Foreskin melanocyte (primary cell): ENCODE measurements at places on chromosomes 16 and 17.

GRCh38 chr17:63960006-63960405 is 12.7 kb downstream of the SCN4A start:
- no peak for DNase-seq

DNA sequence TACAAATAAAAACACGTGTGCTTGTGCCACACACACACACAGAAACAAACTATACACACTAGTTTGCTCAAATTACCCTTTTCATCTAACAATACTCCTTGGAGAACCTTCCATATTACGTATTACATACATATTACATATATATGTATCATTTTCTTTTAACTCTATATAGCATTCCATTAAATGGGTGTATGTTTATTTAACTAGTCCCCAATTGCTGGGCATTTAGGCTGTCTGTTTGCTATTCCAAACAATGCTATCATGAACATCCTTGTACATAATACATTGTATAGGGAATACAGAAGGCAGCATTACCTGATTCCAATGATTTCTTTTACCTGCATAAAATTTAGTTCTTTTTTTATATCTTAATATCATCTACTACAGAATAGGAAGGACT is 73.1 kb downstream of the SKAP1 start:
- no peak for DNase-seq

GRCh38 chr16:86406056-86406455 is 104.3 kb upstream of the FOXF1 start:
- DNase-seq, result no peak

- DNase-seq, result no peak
These were observed 220.0 kb downstream of the ZNF423 start for GRCh38 chr16:49635591-49636581.

- DNase-seq, result no peak
These were observed 82.3 kb downstream of the FOXL1 start for GRCh38 chr16:86660623-86661022.

GRCh38 chr17:73140566-73140965 is 24.2 kb upstream of the SSTR2 start:
- no peak for DNase-seq

DNA sequence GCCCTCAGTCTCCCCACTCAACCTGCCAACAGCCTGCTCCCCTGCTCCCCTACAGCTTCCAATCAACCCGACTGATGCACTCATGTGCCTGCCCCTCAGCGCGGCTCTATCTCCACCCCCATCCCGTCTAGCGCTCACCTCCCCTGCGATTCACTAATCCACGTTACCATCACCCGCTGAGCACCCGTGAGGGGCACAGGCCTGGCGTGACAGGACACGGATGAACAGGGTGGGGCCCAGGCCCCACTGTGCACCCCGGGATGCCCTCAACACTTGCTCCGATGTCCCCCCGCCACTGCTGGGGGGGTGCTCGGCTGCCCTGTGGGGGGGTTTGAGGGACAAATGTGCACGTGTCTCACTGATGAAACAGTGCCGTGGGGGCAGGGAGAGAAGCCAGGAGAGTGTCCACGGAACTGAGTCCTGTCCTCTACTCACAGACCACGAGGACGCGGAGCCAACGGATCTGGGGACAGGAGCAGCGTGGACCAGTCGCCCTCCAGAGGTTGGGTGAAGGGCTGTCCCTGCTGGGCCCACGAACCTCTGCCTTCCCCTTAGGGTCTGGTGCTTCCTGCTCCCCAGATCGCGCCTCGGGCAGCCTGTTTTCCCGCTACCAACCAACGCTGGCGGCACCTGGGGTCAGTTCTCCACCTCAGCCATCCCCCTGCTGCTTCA is 66.7 kb downstream of the RPH3AL start:
- no peak for DNase-seq

GRCh38 chr16:54434859-54435258 is 148.3 kb upstream of the IRX3 start:
- no peak for DNase-seq

GRCh38 chr16:1216296-1216619 is 8.8 kb downstream of the TPSG1 start:
- no peak for DNase-seq

- no peak for DNase-seq
These were observed 13.8 kb upstream of the CD79B start for GRCh38 chr17:63945784-63946439.

GRCh38 chr17:6691546-6691945 is 21.6 kb downstream of the SLC13A5 start:
- no peak for DNase-seq

GRCh38 chr17:82495844-82496528 is 23.5 kb upstream of the FOXK2 start:
- DNase-seq, result no peak
